Amniotic epithelial cell (primary cell): ENCODE measurements at places on chromosomes 12 and 14.

DNA sequence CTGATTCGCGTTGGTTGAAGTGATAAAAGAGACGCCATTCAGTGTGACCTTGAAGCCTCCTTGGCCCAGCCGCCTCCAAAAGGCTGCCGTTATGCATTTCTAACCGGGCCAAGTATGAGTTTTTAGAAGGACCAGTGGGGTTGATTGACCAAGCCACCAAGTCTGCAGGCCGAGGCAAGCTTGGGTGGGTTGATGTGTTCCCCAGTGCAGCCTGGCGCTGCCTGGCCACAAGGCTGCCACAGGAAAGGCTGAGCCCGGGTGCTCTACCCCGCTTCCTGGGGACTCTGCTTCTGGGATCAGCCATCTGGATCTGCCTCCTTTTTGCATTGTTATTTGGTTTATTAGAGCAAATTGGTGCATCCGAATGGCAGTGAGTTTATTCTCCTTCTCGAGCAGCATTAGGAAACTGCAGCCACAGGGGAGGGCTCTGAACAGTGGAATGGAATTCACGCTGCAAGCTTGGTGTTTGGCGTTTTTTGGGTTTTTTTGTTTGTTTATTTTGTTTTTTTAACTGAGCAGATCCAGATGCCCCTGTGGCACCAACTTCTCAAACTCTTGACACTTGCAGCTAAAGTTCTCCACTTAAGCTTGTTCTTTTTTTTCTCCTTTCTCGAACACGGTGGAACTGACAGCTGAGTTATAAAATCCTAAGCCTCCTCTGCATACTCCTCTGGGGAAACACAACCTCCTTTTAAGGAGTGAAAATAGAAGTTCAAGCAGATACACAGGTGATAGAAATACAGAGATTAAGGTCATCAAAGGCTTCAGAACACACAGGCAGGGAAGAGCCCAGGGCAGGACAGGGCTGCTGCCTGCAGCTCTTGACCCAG, 145.4 kb upstream of the FKBP4 start:
- no peak for DNase-seq

GRCh38 chr14:53999061-53999488, 42.5 kb upstream of the BMP4 start:
- DNase-seq, result peak; percentile 90

DNA sequence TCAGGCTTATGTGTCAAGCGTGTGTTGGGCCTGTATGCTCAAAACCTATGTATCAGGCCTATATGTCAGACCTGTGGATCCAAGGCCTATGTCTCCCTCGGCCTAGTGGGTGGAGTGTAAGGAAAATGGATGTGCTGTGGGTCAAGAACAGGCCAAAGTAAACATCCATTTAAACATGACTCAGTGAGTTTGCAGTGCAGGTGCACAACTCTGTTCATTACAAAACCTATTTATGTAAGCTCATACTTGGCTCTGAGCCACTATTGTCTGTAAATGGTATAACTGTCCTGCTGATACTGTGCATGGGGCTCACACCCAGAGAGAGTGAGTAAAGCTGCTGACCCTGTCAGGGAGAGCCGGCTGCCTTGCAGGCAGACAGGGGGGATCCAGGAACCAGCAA, 249.7 kb upstream of the AVPR1A start:
- no peak for DNase-seq

GRCh38 chr12:126547905-126548304, 1482.7 kb downstream of the AACS start:
- DNase-seq, result no peak

GRCh38 chr12:49541140-49541861, 2.5 kb downstream of the KCNH3 start:
- no peak for DNase-seq

- DNase-seq, result no peak
Measured at GRCh38 chr14:92416544-92416943, 93.6 kb downstream of the SLC24A4 start.

GRCh38 chr12:110243227-110243626, 37.8 kb upstream of the ATP2A2 start:
- no peak for DNase-seq

DNA sequence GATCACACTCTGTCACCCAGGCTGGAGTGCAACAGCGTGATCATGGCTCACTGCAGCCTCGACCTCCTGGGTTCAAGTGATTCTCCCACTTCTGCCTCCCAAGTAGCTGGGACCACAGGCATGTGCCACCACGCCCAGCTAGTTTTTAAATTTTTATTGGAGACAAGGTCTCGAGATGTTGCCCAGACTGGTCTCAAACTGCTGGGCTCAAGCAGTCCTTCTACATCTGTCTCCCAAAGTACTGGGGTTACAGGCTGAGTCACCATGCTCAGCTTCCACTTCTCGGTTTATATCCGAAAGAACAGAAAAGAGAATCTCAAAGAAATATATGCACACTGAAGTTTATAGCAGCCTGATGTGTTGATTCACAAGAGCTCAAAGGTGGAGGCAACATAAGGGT, 107.5 kb downstream of the SCARB1 start:
- DNase-seq, result no peak

- peak; percentile 66 for DNase-seq
Measured at GRCh38 chr12:62191491-62192179, 68.6 kb upstream of the USP15 start.

DNA sequence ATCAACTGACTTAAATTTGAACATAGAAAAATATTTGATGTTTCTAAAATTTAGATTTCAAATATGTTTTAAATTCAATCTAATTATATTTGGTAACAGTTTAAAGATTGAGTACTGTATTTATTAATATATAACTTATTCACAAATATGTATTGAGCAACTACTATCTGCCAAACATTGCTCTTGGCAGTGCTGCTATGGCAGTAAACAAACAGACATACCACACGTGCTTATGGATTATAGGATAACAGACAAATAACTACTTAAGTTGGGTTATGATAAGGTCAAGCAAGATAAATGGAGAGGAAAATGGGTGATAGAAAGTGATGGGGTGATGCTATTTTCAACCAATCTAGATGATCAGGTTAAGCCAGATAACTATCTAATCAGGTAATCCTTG, 538.1 kb downstream of the C12orf50 start:
- DNase-seq, result peak; percentile 62

DNA sequence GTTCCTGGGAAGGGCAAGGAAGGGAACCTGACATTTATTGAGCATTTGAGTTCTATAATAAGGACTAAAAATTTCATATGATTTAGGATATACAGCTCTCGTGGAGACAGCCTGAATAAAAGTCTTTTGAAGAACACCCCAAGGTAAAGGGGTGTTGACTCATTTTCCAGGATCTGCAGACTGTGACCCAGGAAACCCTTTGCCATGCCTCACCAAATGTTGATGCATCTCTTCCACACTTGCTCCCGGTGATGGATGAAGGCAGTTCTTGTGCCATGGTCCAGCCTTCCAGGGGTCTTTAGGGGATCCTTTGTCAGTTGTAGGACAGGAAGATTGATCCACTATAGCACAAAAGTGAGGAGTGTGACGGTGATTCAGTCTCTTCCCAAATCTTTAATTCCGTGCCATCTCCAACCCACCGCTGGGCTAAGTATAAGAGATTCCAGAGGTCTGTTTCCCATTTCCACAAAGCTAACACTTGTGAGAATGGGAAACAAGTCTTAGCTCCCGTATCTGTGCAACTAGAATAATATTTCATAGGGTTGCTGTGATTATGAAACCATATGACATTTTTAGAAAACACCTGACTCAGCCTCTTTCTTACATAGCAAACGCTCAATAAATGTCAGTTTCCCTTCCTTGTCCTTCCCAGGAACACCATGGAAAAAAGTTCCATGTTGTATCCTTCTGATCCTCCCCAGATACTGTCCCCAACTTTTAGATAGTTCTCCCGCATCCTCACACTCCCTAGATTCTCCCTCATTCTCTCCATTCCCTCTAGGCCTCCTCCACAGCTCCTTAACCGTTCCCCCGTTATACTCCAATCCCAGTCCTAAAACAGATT, 836 bp downstream of the AAAS start:
- peak; percentile 76 for DNase-seq

- no peak for DNase-seq
Measured at GRCh38 chr14:93960108-93960475, 16.3 kb downstream of the ASB2 start.

GRCh38 chr12:52044292-52044983, 6.8 kb upstream of the NR4A1 start:
- no peak for DNase-seq

- DNase-seq, result peak; percentile 59
Measured at GRCh38 chr12:15752785-15753184, 36.4 kb downstream of the EPS8 start.

GRCh38 chr12:67496581-67496980, 152.0 kb upstream of the DYRK2 start:
- DNase-seq, result no peak

DNA sequence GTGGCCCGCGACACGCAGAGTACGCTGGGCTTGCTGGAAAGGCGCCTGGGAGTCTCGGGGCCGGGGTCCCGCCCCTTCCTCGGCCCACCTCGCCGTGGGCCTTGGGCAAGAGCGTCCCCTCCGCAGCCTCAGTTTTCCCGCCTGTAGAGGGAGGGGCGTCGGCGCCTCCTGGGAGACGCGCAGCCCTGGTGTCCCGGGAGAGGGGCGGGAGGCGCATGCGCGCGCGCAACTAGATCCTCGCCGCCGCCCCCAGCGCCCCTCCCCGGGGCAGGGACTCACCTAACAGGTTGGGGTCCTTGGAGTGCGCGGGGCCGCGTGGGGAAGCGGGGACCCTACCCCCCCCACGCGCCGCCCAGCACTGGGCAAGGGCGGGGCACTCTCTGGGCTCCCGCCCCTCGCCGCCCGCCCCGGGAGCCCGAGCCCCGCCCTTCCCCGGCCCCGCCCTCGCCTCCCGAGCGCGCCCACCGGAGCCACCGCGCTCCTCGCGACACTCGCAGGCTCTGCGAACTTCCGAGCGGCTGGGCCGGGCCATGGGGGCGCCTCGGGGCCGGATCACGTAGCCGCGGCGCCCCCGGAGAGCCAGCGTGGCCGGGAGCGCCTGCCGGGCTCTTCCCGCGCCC, at the start of gene KIF26A:
KIF26A (plus strand) TSS at position 490 of the 620 bp plus-strand sequence. CDS start 136 bp downstream, outside the sequence.
- DNase-seq, result no peak

DNA sequence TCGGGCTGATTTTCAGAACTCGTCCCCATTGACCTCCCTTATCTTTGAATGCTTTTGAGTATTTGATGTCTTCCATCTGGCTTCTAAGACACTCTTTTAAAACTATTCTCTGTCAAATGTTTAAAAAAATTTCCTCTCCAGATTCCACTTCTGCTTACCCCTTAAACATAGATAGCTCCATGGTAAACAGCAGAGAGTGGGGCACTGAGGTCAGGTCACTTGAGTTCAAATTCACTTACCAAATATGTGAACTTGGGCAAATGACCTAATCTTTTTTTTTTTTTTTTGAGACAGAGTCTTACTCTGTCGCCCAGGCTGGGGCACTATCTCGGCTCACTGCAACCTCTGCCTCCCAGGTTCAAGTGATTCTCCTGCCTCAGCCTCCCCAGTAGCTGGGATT, 126.8 kb upstream of the CPSF6 start:
- DNase-seq, result no peak

- no peak for DNase-seq
Measured at GRCh38 chr12:92753976-92754885, 51.4 kb downstream of the PLEKHG7 start.

GRCh38 chr12:49980501-49981349, 8.0 kb downstream of the AQP6 start:
- no peak for DNase-seq

GRCh38 chr12:102681747-102682146, 201.4 kb upstream of the IGF1 start:
- DNase-seq, result no peak

- peak; percentile 15 for DNase-seq
Measured at GRCh38 chr14:103057028-103057371, 349 bp downstream of the CDC42BPB start.

GRCh38 chr12:52049286-52049685, 2.0 kb upstream of the NR4A1 start:
- DNase-seq, result no peak

DNA sequence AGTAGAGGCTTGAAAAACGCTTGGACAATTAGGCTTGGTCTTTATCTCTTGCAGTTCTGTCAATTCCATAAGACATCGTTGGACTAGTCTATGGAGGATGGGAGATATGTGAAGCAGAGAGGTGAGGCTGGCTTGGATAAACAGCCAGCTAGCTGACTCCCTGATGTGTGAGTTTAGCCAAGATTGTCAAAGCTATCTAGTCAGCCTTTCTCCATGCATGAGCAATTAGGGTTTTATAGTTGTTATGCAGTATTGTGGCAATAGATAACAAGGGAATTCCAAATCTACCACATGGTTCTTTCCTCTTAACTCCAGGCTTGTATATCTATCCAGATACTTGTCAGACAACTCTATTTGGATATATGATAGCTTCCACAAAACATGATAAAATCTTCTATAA, 153.6 kb upstream of the NRXN3 start:
- DNase-seq, result no peak

DNA sequence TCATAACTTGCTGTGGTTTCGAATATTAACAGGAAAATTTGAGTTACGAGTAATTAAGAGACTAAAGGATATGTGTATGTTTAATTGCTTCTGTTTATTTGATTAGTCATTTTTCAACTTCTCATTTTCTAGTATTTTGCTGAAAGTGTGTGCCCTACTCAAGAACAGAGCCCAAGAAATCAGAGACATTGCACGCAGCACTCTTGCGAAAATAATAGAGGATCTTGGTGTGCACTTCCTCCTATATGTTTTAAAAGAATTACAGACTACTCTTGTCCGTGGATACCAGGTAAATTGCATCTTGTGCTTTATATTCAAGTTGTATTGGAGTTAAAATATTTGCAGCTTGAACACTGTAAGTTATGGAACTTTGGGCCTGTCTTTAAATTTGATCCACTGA, 50.8 kb downstream of the ARL1 start:
- no peak for DNase-seq

DNA sequence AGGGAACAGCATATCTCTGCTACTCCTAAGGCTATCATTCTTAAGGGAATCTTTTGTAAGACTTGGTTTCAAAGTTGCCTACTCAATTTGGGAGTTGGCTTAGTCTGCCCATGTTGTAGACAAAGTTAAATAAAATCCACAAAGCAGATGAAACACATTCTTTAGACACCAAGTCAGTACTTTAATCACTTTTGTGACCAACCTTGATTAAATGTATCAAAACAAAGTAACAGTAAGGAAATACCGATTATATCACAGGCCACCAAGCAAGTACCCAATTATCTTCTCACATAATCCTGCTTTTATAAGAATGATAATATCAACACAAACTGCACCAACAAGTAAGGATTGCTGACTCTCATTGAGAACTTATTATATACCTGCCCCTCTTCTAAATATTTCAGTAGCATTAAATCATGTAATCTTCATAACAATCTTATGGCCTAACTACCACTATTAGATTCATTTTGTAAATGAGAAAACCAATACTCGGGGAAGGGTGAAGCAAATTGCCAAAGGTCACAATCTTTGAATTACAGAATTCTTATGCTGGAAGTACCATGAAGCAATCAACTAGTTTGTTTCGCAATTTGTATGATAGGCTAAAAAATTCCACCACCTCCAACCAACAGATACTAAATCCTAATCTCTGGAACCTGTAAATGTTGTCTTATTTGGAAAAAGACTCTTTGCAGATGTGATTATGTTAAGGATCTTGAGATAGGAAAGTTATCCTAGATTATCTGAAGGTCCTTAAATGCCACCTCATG, 12.6 kb upstream of the DIO2 start:
- DNase-seq, result peak; percentile 53
